ENCODE measurements at places on chromosomes 4 and X. TPM values are rescaled to one million over a fixed set of nuclear protein-coding genes. Genes with fewer than 3 reads are reported as not detected.

The BCORL1 gene
- 10.1 TPM for total RNA-seq

The COX7B2 gene
- total RNA-seq = not detected

The TLR8 gene
- total RNA-seq = not detected

The TRPC3 gene
- not detected for total RNA-seq

The CT45A6 gene
- not detected for total RNA-seq

The JCHAIN gene
- not detected for total RNA-seq

The AP1AR gene
- 23.3 TPM for total RNA-seq

- no peaks in the 10 kb centered on the region for H3K27me3 ChIP-seq
- no peaks in the 10 kb centered on the region for H3K4me1 ChIP-seq
- DNase-seq = no peak
- no peaks in the 10 kb centered on the region for H3K36me3 ChIP-seq
- no peak overlapping the region for H3K27ac ChIP-seq
These were observed 123.4 kb upstream of the PACRGL start for GRCh38 chr4:20576861-20577260.

GRCh38 chr4:169099771-169100180 is 89.7 kb upstream of the CBR4 start:
- H3K27ac ChIP-seq = peak overlapping the region; percentile 1
- H3K36me3 ChIP-seq = peaks cover 67% of the 10 kb centered on the region
- H3K4me1 ChIP-seq = peaks cover 59% of the 10 kb centered on the region
- no peak for DNase-seq
- H3K4me3 ChIP-seq = no peak overlapping the region

- H3K4me3 ChIP-seq = no peak overlapping the region
- H3K27me3 ChIP-seq = no peaks in the 10 kb centered on the region
- H3K4me1 ChIP-seq = no peaks in the 10 kb centered on the region
- no peak for DNase-seq
These were observed 131.0 kb downstream of the PDS5A start for GRCh38 chr4:39846705-39847104.

DNA sequence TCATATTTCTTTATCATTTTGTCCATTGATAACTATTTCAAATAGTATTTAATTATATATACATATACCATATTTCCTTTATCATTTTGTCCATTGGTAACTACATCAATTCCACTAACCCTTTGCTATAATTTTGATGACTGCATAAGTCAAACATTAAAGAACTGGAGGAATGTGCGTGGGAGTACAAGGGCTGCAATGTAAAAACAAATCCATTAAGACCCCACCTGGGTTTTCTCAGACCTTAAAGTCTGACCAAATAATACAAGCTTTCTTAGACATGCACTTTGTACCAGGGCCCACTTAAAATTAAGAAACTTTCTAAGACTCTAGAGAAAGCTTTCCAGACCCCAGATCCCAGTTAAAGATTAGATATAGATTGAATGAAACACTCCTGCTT is 1622.4 kb upstream of the PCDH10 start:
- H3K36me3 ChIP-seq = no peaks in the 10 kb centered on the region
- no peaks in the 10 kb centered on the region for H3K4me1 ChIP-seq
- DNase-seq = no peak
- no peak overlapping the region for H3K27ac ChIP-seq

DNA sequence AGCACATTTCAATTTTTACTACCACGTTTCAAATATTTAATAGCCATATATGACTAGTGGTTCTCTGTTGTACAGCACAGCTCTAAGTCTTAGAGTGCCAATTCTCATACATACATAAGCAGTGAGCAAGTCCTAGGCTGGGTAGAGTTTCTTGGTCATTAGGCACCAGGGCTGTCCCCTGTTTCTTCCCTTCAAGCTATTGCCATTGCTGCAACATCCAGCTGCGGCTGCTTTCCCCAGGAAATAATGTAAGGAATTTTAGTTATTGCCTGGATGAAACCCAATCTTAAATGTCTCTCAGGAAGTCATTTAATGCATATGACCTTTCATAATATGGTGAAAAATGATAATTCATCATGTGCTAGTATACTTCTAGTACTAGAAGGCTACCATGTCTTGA is 74.1 kb upstream of the PPP3CA start:
- DNase-seq = no peak
- H3K36me3 ChIP-seq = no peaks in the 10 kb centered on the region
- no peaks in the 10 kb centered on the region for H3K27me3 ChIP-seq
- H3K27ac ChIP-seq = no peak overlapping the region
- H3K4me3 ChIP-seq = no peak overlapping the region
- H3K4me1 ChIP-seq = no peaks in the 10 kb centered on the region

DNA sequence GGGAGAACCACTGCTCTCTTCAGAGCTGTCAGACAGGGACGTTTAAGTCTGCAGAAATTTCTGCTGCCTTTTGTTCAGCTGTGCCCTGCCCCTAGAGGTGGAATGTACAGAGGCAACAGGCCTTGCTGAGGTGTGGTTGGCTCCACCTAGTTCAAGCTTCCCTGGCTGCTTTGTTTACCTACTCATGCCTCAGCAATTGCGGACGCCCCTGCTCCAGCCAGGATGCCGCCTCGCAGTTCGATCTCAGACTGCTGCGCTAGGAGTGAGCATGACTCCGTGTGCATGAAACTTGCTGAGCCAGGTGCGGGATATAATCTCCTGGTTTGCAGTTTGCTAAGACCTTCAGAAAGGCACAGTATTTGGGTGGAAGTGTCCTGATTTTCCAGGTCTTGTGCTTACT is 70.9 kb downstream of the MAGEB5 start:
- no peaks in the 10 kb centered on the region for H3K36me3 ChIP-seq
- H3K27me3 ChIP-seq = no peaks in the 10 kb centered on the region
- H3K4me3 ChIP-seq = no peak overlapping the region
- H3K27ac ChIP-seq = no peak overlapping the region
- H3K4me1 ChIP-seq = no peaks in the 10 kb centered on the region

DNA sequence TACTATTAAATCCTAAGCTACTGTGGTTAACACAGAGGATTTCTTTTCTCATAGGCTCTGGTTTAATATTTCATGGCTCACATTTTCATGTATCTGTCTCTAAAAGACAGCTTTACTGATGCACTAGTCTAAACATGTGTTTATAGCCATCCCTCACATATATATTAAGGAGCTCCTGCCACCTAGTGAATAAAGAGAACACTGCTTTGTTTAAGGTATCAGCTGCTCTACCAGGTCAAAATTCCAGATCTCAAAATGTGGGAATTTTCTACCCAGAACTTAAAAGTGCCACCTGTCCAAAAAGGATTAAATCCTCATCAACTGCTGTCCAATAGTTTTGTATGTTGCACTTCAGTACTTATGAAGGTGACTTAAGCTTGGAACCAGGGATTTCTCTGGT is 188.5 kb upstream of the TEX13C start:
- no peaks in the 10 kb centered on the region for H3K36me3 ChIP-seq
- DNase-seq = no peak
- H3K27me3 ChIP-seq = no peaks in the 10 kb centered on the region
- H3K4me1 ChIP-seq = no peaks in the 10 kb centered on the region

- H3K27me3 ChIP-seq = no peaks in the 10 kb centered on the region
- H3K27ac ChIP-seq = no peak overlapping the region
These were observed 13.3 kb downstream of the ADRA2C start for GRCh38 chr4:3779509-3779908.

DNA sequence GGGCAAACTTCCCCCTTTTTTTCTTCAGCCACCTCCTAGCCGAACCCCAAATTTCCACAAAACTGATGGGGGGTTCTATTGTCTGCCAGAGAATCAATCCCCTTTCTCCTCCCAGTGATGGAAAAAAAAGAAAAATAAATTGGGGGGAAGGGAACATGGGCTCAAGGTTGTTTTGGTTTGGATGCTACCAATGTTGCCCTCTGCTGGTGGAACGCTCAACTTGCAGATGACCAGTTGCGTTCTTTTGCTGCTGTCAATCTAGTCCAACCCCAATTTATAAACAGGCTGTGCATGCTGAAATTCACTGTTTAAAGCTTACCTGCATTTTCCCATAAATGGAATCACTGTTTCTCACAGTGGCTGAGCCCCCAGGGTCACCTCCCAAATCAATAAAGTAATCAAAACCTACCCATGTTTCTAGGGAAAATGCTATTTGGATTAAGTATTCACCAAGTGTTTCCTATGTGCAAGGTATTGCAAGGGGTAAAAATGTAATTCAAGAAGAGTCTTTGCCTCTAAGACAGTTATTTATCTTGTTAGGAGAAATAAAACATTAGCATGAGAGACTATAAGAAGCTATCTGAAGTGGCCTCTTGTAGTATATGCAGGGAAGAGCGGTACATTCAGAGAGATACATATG is 116.7 kb upstream of the TMEM164 start:
- H3K27ac ChIP-seq = no peak overlapping the region
- no peaks in the 10 kb centered on the region for H3K36me3 ChIP-seq
- H3K4me3 ChIP-seq = no peak overlapping the region
- peaks cover 17% of the 10 kb centered on the region for H3K27me3 ChIP-seq

DNA sequence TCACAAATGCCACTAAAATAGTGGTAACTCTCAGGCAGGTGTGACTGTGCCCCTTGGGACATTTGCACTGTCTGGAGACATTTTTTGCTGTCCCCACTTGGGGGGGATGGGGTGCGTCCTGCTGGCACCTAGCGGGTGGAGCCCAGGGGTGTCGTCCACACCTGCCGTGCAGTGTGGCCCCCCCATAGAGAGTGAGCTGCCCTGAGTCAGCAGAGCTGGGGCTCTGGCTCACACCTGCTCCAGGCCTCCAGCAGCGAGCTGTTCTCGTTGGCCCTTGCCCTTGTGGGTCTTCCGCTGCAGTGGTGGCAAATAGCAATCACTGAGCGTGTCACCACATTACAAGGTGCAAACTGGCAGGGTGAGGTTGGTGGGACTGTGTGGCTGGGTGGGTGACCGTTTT is 64.6 kb downstream of the CLDN34 start:
- no peaks in the 10 kb centered on the region for H3K27me3 ChIP-seq
- no peak for DNase-seq
- H3K4me3 ChIP-seq = no peak overlapping the region
- H3K27ac ChIP-seq = peak overlapping the region; percentile 70

DNA sequence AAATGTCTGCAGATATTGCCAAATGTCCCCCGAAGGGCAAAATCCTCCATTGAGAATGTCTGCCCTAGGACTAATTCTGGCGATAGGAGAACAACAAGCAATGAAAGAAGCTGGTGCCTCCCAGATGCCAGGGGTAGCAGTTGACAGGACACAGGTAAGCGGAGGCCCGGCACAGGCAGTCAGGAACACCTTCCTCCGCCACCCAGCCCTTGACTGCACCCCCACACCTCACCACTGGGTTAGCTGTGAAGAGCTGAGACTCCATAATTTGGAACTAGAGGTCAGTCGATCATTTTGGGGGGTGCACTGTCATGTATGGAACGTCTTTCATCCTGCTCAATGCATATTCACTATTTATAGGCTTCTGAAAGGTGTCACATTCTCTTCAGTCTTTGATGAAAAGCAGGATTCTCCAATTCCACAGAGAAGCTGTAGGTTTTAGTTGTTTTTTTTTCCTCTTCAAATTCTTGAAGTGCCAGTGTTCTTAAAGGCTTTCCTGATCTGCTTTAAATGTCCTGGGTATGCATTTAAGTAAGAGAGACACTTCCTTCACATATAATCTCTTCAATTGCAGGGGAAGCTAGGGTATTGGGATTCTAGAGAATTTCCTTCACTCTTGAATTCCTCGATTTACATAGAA is 111.6 kb upstream of the ZFP42 start:
- H3K27ac ChIP-seq = no peak overlapping the region
- no peaks in the 10 kb centered on the region for H3K4me1 ChIP-seq
- no peak for DNase-seq
- H3K4me3 ChIP-seq = no peak overlapping the region
- no peaks in the 10 kb centered on the region for H3K27me3 ChIP-seq
- H3K36me3 ChIP-seq = no peaks in the 10 kb centered on the region

DNA sequence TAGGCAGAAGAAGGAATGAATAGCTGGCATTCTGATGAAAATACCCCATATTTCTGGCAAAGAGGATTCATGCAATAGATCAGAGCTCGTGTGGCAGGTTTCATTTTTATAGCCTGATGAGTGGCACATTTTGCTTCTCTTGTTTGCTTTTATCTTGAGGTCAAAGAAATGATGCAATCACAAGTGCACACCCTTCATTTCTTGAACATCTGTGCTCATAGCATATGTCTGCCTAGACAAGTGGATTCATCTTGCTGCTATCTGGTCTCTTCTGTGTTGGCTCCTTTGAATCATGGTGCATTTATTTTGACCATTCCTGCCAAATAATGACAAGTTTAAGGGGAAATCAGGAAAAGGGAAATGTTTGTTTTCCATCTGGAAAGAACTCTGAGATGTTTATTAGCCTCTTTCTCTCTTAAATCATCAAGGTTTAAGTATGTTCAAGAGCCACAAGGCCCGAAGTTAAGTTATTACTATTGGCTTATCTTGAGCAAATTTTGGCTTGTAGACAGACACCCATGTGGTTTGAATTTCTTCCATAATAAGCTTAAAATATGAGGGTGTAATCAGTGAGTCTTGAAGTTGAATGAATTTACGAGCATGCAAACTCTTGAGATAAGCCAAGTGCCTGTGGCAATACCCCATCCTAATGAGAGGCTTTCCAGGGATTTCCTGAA is 59.3 kb upstream of the HS3ST1 start:
- no peaks in the 10 kb centered on the region for H3K36me3 ChIP-seq
- H3K27ac ChIP-seq = peak overlapping the region; percentile 54
- H3K4me1 ChIP-seq = peaks cover 46% of the 10 kb centered on the region

- H3K4me3 ChIP-seq = no peak overlapping the region
- H3K27me3 ChIP-seq = no peaks in the 10 kb centered on the region
- H3K4me1 ChIP-seq = no peaks in the 10 kb centered on the region
- H3K27ac ChIP-seq = no peak overlapping the region
- H3K36me3 ChIP-seq = no peaks in the 10 kb centered on the region
- no peak for DNase-seq
These were observed 307.6 kb upstream of the CTSO start for GRCh38 chr4:156261230-156261629.

GRCh38 chrX:116317409-116317808 is 119.0 kb upstream of the SLC6A14 start:
- no peak overlapping the region for H3K27ac ChIP-seq
- peak; percentile 1 for DNase-seq
- H3K4me1 ChIP-seq = peaks cover 13% of the 10 kb centered on the region
- H3K4me3 ChIP-seq = no peak overlapping the region

DNA sequence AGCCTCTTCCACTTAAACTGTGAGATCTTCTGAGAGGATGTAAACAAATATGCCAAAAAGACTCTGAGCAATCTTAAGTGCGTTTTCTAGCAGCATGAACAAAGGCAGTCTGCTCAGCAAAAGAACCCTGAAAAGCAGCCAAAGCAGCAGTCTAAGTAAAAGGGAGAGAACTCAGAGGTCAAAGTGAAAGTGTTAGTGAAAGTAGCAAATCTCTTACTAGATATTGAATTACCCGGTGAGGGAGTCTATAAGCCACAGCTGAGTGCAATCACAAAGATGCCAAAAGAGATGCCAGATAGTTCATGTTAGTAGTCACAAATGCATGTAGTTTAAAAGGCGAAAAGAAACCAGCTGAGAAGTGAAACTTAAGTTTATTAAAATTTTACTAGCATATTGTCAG is 7.9 kb upstream of the GNRHR start:
- H3K27me3 ChIP-seq = no peaks in the 10 kb centered on the region
- no peak overlapping the region for H3K4me3 ChIP-seq
- no peak for DNase-seq
- no peak overlapping the region for H3K27ac ChIP-seq
- no peaks in the 10 kb centered on the region for H3K4me1 ChIP-seq

- peaks cover 14% of the 10 kb centered on the region for H3K36me3 ChIP-seq
- peak overlapping the region; percentile 21 for H3K27ac ChIP-seq
- peaks cover 16% of the 10 kb centered on the region for H3K4me1 ChIP-seq
- peak overlapping the region; percentile 46 for H3K4me3 ChIP-seq
- no peaks in the 10 kb centered on the region for H3K27me3 ChIP-seq
These were observed 11.1 kb downstream of the SLC25A43 start for GRCh38 chrX:119410027-119410819.

- peaks cover 9% of the 10 kb centered on the region for H3K4me1 ChIP-seq
- H3K4me3 ChIP-seq = no peak overlapping the region
- no peak overlapping the region for H3K27ac ChIP-seq
- H3K27me3 ChIP-seq = no peaks in the 10 kb centered on the region
- DNase-seq = no peak
These were observed 98.4 kb downstream of the PRSS12 start for GRCh38 chr4:118254368-118254767.
